ENCODE measurements at places on chromosomes 4 and X. TPM values are rescaled to one million over a fixed set of nuclear protein-coding genes. Genes with fewer than 3 reads are reported as not detected.

DNA sequence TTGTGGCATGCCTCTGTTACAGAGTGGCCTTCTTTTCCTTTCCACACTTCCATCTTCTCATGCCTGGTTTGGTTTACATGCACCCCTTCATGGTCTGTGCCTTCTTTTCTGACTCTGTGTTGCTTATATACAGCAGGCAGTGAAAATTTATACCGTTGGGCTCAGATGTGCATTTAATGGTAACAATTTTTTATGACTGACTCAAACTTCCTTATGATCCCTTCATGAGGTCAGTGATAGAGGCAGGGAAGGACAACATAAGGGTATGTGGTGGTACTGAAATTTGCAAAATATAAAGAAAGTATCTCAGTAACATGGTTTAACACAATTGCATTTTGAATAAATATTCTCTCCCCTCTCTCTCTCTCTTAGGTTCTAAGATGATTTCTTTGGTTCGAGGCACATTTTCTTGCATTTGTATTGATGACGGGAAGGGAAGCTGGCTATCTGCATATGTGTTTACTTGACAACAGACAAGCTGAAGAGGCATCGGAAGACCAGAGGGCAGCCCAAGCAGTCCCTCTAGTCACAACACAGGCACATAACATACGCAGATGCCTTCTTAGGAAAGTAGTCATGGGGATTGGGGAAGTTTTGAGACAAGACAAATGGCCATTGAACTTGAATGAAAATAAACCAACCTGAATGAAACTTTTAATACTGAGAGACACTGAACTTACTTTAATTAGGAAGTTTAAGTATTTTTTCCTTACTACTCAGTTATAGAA lies 163.3 kb upstream of the LEF1 start:
- no peaks in the 10 kb centered on the region for H3K4me1 ChIP-seq
- no peak overlapping the region for H3K27ac ChIP-seq
- H3K36me3 ChIP-seq = no peaks in the 10 kb centered on the region
- no peaks in the 10 kb centered on the region for H3K27me3 ChIP-seq
- no peak overlapping the region for H3K4me3 ChIP-seq

GRCh38 chr4:99351487-99351886 lies 1.1 kb downstream of the ADH1C start:
- no peak overlapping the region for H3K4me3 ChIP-seq
- H3K27me3 ChIP-seq = no peaks in the 10 kb centered on the region
- H3K4me1 ChIP-seq = no peaks in the 10 kb centered on the region
- no peaks in the 10 kb centered on the region for H3K36me3 ChIP-seq
- H3K27ac ChIP-seq = no peak overlapping the region
- DNase-seq = no peak

GRCh38 chrX:17520016-17520615 lies 145.1 kb downstream of the NHS start:
- H3K4me1 ChIP-seq = peaks cover 26% of the 10 kb centered on the region
- no peak overlapping the region for H3K4me3 ChIP-seq
- H3K27ac ChIP-seq = no peak overlapping the region
- H3K36me3 ChIP-seq = no peaks in the 10 kb centered on the region
- peak; percentile 11 for DNase-seq
- H3K27me3 ChIP-seq = no peaks in the 10 kb centered on the region

DNA sequence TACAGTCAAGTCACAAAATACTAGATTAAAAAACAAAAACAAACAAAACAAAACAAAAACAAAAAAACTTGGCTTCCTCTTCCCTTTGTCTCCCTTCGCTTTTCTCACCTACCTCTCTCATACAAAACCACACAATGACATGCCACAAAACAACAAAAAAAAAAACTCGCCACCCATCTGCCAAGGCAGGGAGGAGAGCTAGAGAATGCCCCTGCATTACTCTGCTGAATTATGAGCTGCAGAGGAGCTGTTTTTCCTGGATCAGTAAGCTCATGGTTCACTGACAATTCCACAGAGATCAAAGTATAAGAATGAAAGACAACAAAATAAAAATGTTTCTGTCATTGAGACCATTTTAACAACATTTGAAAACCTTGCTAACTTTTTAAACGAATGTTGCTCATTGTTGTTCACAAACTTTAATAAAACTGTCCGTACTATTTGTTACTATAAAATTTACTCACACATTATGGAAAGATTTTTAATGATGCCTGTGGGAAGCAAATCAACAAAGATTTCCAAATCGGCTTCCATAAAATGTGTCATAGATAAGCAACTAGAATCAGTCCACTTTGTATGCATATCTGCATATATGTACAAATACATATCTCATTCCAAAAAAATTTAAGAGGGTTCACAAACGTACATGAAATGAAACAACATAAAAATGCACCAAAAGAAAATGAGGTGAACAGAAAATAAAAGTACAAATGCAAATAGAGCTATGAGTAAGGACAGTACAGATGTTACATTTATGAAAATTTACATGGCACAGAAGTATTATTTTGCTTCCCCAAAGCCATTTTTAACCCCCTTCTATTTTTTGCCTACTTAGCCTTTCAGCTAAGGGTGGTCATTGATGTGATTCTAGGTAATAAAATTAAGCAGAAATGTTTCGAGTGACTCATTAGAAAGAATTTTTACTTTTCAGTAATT lies 252.4 kb upstream of the FAT4 start:
- no peak for DNase-seq
- H3K4me3 ChIP-seq = no peak overlapping the region
- H3K27ac ChIP-seq = no peak overlapping the region
- no peaks in the 10 kb centered on the region for H3K27me3 ChIP-seq

FRMPD4 gene
- 0.30 TPM for total RNA-seq

All from tibial nerve (tissue), 4 donors.